Caki2 (cell line): ENCODE measurements at places on chromosomes 11 and 22. TPM values are rescaled to one million over a fixed set of nuclear protein-coding genes. Genes with fewer than 3 reads are reported as not detected.

Gene MRGPRX4
- total RNA-seq: not detected in 2 replicates

Gene KDELR3
- total RNA-seq: 198 and 250 TPM in 2 replicates

Gene GLYATL2
- total RNA-seq: 0.58 and 6.4 TPM in 2 replicates

Gene ROBO4
- not detected in 2 replicates for total RNA-seq

Gene IFITM10
- 0.55 and 2.7 TPM in 2 replicates for total RNA-seq

Gene ELMOD1
- total RNA-seq: 0.17 TPM in 1 of 2 replicates, not detected in the other

Gene DDIAS
- 7.2 and 10.1 TPM in 2 replicates for total RNA-seq

- no peak for DNase-seq
Measured at GRCh38 chr11:7593481-7593880, 79.7 kb downstream of the PPFIBP2 start.

- no peak for DNase-seq
Measured at GRCh38 chr11:69142895-69143294, 12.8 kb upstream of the SMIM38 start.

GRCh38 chr11:5288906-5289550 lies 12.7 kb downstream of the OR51B4 start:
- no peak for DNase-seq

GRCh38 chr11:67776852-67777520 lies 102.6 kb upstream of the ALDH3B2 start:
- DNase-seq: no peak

- DNase-seq: peak; percentile 59
Measured at GRCh38 chr11:61890529-61891330, 615 bp downstream of the FADS3 start.

DNA sequence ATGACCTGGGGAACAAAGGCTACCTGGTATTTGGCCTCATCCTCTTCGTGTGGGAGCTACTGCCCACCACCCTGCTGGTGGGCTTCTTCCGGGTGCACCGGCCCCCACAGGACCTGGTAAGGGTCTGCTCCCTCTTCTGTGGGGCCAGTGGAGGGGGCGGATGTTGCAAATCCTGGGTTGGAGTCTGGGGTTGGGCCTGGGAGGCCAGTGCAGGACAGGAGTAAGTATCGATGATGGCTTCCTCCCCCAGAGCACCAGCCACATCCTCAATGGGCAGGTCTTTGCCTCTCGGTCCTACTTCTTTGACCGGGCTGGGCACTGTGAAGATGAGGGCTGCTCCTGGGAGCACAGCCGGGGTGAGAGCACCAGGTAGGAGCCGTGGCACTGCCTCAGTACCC lies 2.7 kb downstream of the GPR137 start:
- no peak for DNase-seq

DNA sequence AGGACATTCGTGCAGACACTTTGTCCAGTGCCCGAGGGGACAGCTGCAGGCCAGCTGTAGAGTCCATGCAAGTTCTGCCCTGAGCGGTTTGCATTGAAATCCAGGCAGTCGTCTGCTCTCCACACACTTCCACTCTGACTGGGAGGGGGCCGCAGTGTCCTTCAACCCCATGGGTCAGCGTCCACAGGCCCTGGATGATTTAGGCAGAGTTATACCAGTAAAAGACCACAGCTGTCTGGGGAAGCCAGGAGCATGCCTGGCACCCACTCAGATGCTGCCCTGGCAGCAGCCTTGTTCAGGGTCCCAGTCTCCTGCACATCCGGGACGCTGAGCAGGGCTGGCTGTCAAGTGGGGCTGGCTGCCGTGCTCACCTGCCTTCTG lies 26.5 kb downstream of the KRTAP5-5 start:
- no peak for DNase-seq

GRCh38 chr11:113782134-113782533 lies 2.5 kb downstream of the CLDN25 start:
- DNase-seq: no peak

DNA sequence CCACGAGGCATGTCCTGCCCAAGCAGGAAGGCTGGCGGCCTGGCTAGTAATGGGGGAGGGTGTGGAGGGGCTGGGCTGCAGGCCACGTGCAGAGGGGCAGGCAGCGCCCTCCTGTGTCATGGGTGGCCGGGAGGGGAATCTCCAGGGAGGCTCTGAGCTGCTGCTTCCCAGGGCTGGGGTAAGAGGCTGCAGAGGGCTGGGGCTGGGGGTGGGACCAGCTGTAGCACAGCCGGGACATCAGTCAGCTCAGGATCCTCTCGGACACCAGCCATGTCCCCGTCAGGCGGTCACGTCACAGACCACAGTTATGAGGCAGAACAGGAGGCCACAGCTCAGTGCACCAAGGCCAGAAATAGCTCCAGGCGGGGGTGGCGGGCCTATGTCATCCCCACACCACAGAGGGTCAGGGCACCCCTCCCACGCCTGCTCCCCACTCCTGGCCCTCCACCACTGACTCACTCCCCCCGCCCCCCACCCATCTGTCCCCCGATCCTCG lies 21.1 kb downstream of the RTN4R start:
- DNase-seq: no peak

- peak; percentile 56 for DNase-seq
Measured at GRCh38 chr22:17924735-17925364, 99.5 kb downstream of the MICAL3 start.

- no peak for DNase-seq
Measured at GRCh38 chr11:86248609-86249008, 4.1 kb downstream of the EED start.

- DNase-seq: no peak
Measured at GRCh38 chr22:44401783-44402110, 89.0 kb upstream of the SHISAL1 start.

DNA sequence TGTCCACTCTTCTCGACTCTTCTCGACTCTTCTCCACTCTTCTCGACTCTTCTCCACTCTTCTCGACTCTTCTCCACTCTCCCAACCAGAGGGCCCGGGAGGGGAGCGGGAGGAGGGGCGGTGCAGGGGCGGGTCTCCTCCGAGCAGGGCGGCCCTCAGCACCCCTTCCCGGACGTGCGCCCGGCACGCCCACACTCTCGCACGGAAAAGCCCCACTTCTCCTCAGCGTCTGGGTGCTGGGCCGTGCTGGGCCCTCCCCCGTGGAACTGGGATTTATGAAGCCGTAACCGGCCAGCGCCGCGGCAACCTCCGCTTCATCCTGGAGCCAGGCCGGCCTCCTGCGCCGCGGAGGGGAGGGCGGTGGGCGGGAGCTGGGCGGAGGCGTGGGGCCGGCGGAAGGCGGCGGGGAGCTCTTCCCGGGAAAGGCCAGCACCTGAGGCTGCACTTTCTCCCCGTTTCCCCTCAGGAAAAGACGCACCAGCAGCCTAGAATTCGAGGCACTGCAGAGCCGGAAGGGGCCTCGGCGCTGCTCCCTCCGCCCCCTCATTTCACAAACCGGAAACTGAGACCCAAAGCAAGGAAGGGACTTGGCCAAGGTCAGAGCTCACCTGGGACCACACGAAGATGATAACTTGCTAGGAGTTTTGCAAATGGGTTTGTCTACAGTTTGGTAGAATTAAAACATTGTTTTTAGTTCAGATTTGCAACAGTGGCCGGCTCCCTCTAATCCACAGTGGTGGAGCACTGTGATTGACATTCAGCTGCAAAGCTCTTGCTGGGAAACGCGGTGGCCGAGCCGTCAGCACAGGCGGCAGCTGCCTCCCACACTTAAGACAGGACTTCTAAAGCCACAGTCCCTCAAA lies 31.6 kb upstream of the JAM3 start:
- DNase-seq: peak; percentile 12

DNA sequence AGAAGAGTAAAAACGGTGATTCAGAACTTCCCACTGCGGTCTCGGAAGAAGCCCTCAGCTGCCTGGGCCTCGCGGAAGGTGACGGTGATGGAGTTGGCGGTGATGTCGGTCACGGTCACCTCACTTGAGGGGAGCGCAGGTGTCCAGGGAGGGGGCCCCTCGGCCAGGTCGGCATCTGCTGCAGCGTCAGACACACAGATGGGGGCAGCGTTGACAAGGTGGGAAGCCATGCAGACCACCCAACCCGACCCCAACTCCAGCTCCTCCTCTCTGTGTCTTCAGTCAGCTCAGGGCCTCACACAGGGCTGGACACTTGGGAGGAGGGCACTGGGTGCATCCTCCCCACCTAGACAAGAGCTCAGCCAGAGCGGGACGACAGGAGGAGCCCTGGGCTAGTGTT lies 18.6 kb downstream of the CBX7 start:
- no peak for DNase-seq

DNA sequence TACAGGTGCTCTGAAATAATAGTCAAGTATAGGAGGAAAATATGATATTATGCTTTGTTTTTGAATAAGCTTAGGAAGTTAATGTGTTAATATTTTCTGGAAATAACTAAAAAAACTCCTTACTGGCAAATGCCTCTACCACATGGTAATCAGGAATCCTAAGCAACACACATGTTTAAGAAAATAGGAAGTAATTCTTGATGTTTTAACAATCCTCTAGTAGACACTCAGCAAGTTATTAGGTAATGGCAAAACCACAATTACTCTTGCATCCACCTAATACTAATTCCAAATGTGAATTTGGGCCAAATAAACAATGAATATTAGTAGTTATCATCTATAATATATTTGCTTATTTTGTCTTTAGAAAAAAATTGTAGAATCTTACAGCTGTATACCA lies 53.6 kb downstream of the SLC35F2 start:
- DNase-seq: no peak

DNA sequence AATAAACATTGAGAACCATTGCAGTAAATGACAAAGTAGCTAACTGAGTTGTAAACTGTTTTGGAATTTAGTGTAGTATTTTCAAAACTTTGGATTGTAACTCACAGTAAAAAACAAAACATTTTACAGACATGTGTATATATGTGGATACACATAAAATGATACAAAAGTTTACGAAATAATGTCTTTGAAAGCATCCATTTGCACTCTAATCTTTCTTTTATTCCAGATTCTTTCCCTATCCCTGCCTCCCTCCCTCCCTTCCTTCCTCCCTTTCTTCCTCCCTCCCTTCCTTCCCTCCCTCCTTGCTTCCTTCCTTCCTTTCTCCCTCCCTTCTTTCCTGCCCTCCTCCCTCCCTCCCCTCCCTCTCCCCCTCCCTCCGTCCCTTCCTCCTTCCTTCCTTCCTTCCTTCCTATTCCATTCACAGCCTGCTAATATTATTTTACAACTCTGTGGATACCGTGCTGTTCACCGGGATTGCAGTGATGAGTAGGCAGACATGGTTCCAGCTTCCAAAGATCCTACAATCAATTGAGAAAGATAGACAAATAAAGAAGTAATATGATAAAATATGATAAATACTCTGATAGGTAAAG lies 3.5 kb downstream of the RRM1 start:
- no peak for DNase-seq

GRCh38 chr11:132249256-132249655 lies 878.8 kb downstream of the NTM start:
- DNase-seq: no peak

- DNase-seq: no peak
Measured at GRCh38 chr11:95267601-95268213, 36.7 kb upstream of the SESN3 start.

DNA sequence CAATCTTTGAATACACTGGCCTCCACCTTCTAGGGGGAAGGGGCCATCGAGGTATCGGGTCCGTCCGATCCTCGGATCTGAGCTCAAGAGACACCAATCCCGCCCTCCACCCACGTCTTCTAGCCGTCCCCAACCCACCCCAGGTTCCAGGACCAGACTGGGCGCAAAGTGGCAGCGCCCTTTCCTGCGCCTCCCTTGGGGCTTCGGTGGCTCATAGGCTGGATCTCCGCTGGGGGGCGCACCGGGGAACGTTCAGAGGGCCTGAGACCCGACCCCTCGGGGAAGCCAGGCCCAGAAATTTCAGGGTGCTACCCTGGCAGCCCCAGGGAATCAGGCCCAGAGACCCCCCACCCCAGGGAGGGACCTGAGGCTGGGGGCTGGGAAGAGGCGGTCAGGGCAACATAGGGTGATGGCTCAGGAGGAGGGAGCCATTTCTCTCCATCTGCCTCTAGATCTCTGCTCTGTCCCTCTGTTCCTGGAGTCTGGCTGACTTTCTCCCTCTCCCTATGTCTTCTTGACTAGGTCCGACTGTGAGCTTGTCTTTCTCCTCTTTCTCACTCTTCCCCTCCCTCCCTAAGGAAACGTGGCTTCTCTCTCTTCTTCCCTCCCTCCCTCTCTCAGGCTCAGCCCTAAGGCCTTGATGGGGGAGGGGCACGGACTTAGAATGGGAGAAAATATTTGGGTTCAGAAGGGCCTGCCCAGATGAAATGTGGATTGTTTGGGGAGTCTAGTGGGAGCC lies 1.1 kb downstream of the CREB3L1 start:
- no peak for DNase-seq

- no peak for DNase-seq
Measured at GRCh38 chr22:44338906-44339305, 26.2 kb upstream of the SHISAL1 start.
